ENCODE measurements at places on chromosomes 5 and 9.

- no peak for DNase-seq
Measured at GRCh38 chr5:110932755-110933488, 138.6 kb upstream of the TSLP start.

- no peak for DNase-seq
Measured at GRCh38 chr9:109707355-109707754, 72.6 kb upstream of the PALM2AKAP2 start.

DNA sequence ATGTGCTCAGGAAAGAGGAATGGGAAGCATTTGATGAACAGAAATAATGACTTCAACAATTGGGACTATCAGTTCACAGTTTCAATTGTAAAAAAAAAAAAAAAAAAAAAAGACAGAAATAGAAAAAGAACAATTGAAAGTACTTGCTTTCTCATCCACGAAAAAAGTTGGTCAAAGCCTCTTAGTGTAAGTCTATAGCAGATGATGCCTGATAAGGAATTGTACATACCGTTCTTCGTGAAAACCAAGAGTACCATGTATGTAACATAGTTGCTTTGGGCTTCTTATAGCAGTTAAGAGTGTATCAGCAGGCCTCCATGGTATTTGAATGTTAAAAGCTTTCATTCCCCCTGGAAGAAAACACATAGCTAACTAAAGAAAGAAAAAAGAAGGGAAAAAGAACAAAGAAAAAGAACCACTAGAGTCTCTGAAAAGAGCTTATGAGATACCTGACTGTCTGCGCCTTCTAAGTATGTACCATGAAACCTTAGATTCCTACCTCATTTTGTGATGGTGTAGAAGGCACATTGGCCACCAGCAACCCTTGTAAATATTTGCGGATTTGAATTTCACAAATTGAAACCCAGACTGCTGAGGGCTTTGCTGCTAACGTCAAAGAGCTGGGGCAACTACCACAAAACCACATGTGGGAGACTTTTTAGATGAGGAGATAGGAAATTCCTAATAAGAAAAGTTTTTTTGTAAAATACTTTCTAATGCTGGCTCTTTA is 75.2 kb downstream of the TMC1 start:
- DNase-seq, result no peak

DNA sequence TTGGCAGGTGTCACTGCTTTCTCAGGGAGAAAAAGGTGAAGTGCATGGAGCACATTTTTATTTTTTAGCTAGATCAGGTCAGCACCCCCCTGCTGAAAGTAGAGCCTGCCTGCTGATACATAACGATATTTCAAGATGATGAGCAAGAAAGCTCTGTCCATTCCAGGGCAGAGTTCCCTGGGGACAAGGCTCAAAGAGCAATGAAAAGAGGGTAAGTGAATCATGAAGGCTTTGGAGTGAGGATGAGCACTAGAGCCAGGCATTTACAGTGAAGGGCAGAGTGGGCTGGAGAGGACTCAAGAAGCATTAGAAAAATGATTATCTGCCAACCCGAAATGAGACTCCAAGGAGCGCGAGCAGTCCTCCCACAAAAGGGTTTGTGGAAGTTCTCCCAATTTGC is 345.7 kb downstream of the TLE4 start:
- no peak for DNase-seq

DNA sequence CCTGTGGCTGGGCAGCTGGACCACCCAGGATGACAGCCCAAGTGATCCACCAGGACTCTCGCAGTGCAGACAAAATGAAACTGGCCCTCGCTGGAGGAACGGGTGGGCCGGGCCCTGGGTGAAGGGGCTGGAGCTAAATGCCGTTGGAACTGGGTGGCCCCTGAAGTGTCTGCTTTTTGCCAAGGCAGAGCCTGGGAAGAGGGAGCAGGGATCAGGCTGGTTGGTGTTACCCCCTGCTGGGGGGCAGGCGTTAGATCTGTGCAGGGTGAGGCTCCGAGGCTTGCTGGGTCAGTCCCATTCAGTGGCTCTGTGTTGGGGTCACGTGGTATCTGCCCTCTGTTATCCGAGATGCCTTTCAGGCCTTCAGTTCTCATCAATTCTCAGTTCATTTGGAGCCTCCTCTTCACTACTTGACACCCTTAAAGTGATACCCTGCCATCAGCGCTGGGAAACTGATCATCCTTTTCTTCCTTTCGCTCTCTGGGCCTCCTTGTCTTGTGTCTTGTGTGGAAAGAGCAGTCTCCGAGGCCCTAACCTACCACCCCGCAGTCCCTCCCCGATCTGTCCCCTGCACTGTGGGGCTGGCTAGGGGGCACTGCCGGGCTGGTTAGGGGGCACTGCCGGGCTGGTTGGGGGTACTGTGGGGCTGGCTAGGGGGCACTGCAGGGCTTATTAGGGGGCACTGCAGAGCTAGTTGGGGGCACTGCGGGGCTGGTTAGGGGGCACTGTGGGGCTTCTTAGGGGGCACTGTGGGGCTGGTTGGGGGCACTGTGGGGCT is 37.3 kb downstream of the COL5A1 start:
- no peak for DNase-seq

- no peak for DNase-seq
Measured at GRCh38 chr9:91177081-91177480, 184.6 kb downstream of the AUH start.

- no peak for DNase-seq
Measured at GRCh38 chr5:168365581-168366081, 74.2 kb downstream of the WWC1 start.

DNA sequence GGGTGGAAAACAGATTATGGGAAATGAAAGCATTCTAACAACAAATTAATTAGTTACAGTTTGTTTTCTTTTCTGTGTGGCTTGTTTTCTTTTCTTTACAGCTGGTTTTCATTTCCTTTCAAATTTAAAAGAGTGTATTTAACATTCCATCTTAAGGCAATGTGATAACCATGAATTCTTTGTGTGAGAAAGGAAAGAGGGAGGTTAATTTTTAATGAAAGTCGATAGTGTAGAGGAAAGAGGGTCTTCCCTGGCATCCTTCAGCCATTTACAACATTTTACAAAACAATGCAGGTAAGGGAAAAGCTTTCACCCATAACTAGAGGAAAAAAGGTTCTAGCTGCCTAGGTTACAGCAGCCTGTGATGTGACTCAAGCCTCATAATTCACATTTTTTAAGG is 43.9 kb upstream of the IL33 start:
- no peak for DNase-seq

DNA sequence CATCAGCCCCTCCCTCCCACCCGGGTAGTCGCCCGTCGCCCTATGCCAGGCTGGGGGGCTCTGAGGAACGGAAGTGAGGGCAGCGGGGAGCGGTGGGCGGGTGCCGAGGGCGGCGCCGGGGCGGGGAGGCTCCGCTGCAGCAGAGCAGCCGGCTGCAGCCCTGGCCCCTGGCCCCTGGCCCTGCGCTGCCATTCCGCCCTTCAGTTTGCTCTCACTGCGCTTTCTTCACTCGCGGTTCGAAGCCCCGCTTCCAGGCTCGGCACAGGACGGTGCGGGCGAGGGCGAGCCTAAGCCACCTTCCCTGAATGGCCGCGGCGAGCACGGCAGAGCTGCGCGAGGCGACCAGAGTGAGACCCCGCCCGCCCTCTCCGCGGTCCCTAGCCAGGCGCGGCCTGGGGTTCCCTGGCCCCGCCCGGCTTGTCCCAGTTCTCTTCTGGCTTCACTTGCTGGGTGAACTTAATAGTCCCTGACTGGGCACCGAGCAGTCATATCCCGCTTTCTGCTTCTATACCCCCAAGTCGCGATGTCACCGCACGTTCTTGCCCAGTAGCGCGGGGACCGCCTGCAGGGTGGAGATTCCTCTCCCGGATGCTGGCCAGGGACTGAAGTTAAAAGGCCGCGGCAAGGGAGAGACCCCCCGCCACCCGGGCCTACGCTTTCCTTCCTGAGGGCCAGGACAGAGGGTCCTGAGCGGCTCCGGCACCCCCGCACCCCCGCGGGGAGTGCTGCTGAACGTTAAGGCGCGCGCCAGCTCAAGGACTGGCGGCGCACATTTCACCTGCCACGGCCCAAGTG is 623 bp upstream of the TRIM36 start:
- no peak for DNase-seq

DNA sequence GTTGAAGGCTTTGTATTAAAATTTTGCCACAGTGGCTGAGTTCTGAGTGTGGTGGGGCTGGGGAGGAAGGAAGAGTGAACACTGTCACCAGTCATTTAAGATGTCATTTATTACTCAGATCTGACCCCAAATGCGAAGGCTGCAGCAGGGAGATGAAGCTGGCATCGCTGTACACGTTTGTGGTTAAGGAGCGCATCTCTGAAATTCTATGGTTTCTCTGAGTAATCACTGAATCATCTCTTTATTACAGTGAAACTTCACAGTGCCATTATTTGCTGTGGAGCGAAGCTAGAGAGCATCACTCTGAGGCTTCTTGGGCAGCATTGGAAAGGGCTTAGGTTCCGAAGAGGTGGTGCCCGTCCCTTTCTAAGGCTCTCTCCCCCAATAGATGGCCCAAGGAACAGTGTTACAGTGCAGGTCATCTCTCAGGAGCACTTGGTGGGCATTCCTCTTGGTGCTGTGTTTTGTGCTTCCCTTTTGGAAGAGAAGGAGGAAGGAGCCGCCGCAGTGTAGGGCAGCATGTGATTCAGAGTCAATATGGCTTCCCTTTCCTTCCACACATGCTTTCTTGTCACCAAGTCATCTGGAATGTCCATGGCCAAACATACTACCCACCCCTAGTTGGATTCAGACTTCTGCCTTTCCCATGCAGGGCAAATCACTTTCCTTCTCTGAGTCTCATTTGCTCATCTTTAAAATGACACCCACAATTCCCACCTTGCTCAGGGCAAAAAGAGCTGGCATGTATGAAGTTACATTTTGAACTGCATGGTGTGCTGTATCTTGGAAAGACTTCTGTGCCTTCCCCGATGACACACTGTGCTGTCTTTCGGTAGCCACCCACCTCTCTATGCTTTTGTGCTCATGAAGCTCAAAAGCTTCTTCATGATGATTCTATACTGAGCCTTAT is 9.3 kb upstream of the TEX48 start:
- DNase-seq, result no peak

- no peak for DNase-seq
Measured at GRCh38 chr5:4116834-4117233, 521.2 kb downstream of the IRX1 start.

DNA sequence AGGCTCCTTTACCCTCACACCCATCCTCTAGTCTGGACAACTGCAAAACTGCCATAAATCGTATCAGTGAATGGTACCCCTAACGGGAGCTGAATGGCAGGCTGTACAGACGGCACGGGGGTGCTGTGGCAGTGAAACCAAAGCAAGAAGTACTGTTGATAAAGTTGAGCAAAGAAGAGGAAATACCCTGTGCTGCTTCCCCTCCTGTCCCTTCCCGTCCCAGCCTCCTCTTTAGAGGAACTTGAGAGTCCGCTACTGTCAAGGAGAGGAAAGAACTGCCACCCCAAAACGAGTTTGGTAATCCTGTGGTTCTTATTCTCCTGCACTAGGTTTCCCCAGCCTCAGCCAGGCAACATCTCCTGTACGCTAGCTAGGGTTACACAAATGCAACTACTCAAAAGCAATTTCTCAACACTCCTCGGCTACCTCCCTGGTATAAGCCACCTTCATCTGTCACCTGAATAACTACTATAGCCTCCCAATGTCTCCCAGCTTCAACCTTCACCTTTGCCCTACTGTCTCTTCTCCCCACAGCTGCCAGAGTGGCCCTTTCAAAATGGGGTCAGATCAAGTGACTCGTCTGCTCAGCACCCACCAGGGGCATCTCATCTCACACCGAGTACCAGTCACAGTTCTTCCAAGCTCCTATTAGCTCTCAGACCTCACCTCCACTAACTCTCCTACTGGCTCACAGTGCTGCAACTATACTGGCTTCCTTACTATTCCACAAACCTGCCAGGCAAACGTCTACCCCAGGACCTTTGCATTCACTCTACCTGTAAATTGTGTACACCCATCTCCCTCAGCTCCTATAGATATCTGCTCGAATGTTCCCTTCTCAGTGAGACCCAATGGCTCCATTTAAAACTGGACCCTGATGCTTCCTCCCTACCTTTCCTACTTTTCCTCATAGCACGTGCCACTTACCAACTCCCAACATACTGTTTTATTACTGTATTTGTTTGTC is 4.1 kb downstream of the GLRX start:
- DNase-seq, result no peak

DNA sequence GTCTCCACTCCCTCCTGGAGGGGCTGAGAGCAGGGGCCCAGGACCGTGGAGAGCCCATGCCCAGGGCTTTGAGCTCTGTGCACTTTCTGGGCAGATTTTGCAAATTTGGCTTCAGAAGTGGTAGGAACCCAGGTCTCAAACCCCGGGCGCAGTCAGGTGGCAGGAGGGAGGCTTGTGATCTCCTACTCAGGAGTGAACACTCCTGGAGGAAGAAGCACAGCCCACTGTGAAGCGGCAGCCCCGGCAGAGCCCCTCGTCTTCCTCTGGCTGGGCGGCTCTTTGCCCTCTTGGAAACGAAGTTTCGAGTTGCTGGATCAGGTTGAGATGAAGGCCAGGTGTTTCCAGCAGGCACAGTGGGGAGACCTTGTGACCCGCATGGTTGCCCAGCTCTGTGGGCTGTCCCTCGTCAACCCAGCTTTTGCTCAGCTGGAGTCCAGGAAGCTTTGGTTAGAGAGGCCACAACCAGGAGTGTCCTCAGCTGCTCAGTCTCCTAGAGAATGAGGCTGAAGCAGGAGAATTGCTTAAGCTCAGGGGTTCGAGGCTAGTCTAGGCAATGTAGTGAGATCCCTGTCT is 48.5 kb downstream of the WNK2 start:
- no peak for DNase-seq

DNA sequence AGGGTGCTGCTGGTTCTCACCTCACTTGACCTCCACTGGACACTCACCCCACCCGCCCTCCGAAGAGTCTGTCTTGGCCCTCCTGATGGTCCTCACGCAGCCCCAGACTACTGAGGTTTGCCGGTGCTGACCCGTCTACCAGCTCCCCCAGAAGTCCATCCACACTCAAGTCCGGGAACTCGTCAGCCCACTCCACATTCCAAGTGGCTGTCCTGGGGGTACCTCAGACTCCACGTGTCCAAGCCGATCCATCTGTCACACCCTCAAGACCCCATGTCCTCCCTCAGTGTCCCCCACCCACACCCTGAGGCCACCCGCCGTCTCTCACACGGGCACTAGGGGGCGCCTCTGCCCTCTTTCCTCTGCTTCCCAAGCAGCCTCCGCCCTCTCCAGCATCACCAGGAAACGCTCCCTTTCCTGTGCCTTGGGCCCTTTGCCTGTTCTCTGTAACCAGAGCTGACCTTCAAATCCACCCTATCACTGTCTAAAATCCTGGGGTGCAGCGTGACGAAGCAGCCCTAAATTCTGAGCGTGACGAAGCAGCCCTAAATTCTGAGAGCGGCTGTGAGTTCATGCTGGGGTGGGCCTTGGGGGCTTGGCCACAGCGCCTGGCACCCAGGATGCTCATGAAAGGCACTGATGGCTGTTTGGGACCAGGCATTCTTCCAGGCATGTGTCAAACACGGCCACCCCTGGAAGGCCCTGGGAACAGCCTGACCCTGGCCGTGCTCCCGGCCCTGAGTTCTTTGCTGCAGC is 95.7 kb downstream of the KCNT1 start:
- DNase-seq, result no peak

GRCh38 chr9:82570226-82570625 is 492.7 kb downstream of the RASEF start:
- no peak for DNase-seq

GRCh38 chr9:100911273-100911672 is 117.3 kb upstream of the PLPPR1 start:
- DNase-seq, result no peak
